ENCODE measurements at places on chromosomes 4 and X.

DNA sequence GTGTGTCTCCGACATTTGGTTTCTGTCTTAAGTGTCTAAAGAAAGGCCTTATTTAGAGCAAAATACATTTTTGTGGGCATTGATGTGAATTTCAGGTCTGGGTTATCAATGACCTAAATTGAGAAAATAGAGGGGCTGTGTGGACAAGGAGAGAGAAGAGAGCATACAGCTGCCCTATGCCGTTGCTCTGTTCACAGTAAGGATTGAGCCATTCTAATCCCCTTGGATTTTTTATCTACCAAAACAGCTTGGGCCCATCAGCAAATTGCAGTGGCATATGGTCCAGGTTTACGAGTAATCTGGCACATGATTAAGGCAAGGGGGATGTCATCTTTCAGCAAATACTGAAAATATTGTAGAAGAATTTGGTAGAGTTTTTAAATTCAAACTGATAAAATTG is 210.2 kb downstream of the ANTXR2 start:
- DNase-seq = no peak

GRCh38 chr4:185730387-185730786 is 81.6 kb downstream of the SORBS2 start:
- DNase-seq = peak; percentile 1

- DNase-seq = no peak
Measured at GRCh38 chrX:103669745-103670144, 16.8 kb downstream of the MORF4L2 start.

GRCh38 chr4:2006367-2006766 is 2.4 kb downstream of the NELFA start:
- no peak for DNase-seq

DNA sequence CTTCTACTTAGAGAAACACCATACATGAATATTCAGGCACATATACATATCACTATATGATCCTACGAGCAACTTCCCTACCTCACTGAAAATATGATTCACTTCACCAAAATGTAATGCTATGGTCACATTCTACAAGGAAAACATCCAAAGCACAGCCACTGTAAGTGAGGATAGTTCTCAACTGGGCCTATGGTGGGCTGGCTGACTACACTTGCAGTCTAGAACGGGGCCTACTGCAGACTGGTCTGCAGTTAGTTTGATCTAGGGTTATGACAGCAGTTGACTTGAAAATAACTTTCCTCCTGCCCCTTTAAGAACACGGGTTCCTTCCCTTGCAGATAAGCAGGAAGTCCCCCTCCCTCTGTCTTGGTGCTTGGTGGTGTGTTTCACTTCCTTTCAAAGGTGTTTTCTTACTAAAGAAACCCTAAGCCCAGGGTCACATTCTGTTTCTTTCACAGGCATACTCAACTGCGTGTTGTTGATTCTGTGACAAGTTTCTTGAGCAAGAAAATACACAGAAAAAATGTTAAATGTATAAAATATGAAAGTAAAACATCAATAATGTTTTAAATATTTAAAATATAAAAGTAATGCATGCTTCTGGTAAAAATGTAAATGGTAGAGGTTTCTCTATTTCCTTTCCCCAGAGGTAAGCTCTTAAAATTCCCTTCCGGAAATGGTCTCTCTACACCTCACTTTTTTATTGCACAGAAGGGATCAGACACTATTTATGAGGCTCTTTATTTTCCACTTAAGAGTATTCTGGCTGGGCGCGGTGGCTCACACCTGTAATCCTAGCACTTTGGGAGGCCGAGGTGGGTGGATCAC is 18.0 kb upstream of the TMSB4X start:
- peak; percentile 86 for DNase-seq

DNA sequence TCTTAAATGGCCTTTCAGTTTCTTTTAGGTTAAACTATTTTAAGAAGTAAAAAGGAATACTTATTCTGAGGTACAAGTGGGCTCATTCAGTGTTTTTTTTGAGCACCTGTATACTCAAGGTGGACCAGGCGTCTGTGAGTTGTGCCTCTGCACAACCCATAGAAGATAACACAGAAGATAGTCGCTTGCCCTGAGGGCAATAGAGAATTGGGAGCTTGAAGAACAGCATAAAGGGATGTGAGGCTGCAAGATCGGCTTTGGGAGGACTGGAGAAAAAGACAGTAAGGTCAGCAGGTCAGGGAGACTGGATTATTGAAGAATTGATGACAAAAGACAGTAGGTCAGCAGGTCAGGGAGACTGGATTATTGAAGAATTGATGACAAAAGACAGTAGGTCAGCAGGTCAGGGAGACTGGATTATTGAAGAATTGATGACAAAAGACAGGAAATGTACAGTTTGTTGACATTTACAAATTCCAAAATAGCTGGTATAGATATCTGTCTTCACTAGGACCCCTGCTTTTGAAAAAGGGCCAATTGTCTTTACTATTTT is 3.1 kb downstream of the CPE start:
- no peak for DNase-seq

GRCh38 chr4:75511841-75512240 is 2.4 kb downstream of the RCHY1 start:
- no peak for DNase-seq

DNA sequence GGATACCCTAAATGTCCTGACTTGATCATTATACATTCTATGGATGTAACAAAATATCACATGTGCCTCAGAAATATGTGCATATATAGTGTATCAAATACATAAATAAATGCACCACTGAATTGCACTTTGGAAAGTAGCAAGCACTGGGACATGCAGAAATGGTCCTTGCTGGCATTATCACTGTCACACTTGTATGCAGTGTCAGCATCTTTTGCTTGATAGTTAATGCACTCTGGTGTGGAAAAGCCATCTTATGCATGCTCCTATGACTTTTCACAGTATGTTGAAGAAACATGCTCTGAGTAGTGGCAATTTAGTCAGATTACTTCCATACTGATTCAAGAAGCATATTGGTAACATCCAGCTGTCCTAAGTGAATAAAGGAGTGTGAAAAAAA is 27.5 kb upstream of the REPS2 start:
- DNase-seq = no peak

GRCh38 chrX:34218063-34218462 is 85.9 kb upstream of the FAM47A start:
- DNase-seq = no peak

GRCh38 chr4:88938138-88938537 is 118.8 kb downstream of the FAM13A start:
- DNase-seq = no peak
